ENCODE measurements at places on chromosomes 1 and 21.

GRCh38 chr1:192130175-192130574 lies 28.1 kb upstream of the RGS18 start:
- no peak for DNase-seq

DNA sequence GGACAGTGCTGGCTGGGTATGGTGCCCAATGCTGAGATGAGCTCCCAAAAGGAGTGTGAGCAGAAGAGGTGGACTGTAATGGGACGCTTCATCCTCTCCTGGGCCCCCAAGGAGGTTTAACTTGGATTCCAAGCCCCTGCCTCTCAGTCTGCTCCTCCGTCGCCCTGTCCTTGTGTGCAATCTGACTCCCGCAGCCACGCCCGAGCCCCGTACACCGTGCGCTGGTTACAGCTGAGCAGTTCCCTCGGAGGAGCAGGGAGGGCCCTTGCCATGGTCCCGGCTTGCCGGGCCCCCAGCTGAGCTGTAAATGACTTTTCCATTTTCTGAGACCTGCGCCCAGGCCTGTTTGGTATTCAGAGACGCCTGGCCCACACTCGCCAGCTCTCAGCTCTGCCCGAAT lies 53.7 kb downstream of the PAX7 start:
- no peak for DNase-seq

- no peak for DNase-seq
Measured at GRCh38 chr1:9382643-9383491, 90.2 kb downstream of the SPSB1 start.

DNA sequence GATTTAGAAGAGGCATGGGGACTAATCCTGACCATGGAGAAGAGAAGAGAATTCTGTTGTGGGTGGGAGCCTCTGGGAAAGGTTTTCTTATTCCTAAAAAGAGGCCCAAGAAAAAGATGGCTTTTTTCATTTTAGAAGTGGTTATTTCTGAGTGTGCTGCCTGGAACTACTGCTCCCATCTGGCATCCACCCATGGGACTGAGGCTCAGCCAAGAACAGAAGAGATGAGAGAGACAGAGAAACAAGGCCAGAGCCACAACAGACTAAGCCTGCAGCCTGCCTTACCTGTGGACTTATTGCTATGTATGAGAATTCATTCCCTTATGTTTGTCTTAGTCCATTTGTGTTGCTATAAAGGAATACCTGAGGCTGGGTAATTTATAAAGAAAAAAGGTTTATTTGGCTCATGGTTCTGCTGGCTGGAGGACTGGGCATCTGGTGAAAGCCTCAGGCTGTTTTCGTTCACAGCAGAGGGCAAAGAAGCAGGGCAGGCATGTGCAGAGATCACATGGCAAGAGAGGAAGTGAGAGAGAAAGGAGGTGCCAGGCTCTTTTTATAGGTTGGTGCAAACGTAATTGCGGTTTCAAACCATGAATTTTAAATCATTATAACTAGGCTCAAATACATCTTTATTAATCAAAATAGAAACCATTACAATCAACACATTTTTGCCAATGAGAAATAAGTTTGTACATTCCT lies 57.5 kb upstream of the PRDM2 start:
- no peak for DNase-seq

DNA sequence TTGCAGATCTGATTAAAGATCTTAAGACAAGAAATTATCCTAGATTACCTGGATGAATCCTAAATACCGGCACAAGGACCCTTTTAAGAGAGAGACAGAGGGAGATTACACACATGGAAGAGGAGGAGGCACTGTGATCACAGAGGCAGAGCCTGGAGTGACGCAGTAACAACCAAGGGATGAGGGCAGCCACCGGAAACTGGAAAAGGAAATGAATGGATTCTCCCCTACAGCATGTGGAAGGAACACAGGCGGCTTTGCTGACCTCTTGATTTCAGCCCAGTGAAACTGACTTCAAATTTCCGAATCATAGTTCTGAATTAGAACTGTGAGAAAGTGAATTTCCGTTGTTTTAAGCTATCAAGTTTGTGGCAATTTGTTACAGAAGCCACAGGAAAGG lies 50.2 kb upstream of the IVNS1ABP start:
- DNase-seq: no peak

DNA sequence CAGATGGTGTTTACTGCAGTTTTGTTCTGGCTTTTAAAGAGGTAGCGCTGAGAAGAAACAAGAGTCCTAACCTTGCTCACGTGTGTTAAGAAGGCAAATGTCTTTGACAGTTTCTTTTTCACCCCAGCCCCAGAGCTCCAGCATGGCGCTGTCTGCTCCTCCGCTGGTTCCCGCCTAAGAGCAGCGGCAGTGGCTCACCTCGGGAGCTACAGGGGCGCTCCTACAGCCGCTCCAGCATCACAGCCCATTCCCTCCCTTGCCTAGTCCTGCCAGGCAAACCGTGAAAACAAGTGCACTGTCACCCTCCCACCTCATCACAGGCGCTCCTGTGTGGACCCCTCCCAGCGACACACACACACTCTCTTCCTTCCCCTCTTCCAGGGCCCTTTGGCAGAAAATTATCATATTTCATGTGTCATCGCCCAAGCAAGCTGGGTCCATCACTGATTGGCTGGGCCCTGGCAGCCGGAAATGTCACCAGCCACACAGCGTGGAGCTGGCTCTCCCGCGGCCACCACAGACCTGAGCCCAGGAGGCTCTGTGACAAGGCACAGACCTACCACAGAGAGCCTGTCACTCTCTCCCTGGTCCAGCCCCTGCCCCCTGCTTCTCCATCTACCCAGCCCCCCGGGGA lies 1.2 kb upstream of the HIVEP3 start:
- no peak for DNase-seq

DNA sequence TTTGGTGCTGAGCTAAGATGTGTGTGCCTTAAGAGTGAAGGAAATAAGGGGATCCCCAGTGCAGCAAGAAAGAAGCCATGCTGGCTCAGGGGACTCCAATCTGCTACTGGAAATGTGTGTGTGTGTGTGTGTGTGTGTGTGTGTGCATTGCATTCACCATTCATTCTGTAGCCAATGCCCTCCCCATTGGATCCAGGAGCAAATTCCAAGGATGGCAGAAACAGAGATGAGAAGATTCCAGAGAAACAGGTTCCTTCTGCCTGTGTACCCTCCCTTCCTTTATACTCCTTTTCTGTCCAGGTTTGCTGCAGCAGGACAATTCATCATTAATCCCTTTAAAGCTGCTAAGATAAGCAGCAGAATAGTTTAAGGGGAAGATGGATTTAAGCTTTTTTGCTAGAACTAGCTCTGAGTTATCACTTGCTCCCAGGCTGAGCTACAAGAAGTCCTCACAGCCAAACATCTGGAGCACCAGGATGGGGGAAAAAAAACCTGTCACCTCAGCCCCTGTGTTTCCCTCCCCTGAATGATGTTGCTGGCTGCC lies 3.2 kb downstream of the SLC6A17 start:
- no peak for DNase-seq

DNA sequence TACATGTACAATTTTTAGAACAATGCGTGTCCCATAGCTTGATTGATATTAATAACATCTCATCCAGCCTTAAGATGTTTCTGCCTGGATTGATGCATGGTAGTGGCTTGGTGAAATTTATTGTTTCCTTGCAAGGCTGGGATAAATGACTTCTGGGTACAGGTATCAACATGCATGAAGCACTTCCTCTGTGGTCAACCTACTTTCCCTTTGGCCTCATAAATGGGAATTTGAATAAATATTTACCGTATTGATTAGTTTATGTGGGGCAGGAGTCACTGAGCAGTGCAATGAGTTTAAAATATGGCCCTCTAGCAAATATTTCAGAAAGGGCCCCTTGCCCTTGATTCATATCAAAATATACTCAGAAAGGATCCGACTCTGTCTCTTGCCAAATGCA lies 83.9 kb upstream of the KCNE2 start:
- DNase-seq: no peak

- no peak for DNase-seq
Measured at GRCh38 chr1:24754229-24754628, 9.0 kb downstream of the CLIC4 start.

- no peak for DNase-seq
Measured at GRCh38 chr1:218565377-218565776, 220.2 kb downstream of the TGFB2 start.

DNA sequence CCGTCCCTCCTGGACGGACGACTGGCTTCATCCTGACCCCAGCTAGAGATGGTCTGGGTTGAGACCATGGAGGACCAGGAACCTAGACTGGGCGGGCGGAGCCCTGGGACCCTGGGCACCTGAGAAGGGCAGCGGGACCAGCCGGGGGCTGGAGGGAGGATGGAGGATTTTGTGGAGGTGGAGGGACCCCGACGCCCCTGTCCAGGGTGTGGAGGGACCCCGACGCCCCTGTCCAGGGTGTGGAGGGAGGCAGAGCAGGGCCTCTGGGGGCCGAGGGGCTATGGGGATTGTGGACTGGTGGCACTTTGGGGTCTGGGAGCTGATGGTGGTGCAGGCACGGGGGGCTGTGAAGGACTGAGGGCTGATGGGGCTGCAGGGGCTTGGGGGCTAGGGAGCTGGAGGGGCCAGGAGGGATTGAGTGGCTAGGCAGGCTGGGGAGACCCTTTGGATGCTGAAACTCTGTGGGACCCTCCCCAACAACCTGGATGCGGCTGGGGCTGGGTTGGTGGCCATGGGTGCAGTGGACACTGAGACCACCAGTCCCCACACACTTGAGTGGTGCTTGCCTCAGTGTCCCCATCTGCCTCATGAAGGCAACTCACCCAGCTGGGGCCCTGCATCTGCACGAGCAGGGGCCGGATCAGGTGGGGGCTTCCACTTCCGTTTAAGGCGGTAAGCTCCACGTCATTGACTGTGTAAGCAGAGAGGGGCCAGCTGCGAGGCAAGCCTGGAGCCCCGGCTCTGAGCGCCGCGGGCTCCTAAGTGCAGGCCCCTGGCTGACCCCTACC lies 7.4 kb downstream of the GJC2 start:
- no peak for DNase-seq

GRCh38 chr1:2107586-2108212 lies 57.5 kb downstream of the PRKCZ start:
- DNase-seq: no peak

DNA sequence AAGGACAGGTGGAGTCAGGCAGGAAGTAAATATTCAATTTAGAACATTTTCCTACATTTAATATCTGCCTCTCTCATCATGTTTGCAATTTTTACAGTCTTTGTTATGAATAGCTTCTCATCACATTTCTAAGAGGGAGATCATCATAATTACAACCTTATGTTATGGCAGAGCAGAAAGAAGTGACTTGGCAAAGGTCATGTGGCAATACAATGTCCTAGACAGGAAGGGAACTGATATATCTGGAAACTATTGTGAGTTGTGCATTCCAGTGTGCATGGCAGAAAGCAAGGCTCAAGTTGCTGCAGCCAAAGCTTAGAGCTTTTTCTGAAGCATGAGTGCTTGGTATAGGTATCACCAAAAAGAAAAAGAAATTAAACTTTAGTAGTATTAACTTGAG lies 43.8 kb upstream of the PRRX1 start:
- no peak for DNase-seq

- no peak for DNase-seq
Measured at GRCh38 chr1:183276386-183277080, 90.5 kb downstream of the LAMC2 start.

- DNase-seq: no peak
Measured at GRCh38 chr1:246091477-246091876, 415.6 kb downstream of the SMYD3 start.

DNA sequence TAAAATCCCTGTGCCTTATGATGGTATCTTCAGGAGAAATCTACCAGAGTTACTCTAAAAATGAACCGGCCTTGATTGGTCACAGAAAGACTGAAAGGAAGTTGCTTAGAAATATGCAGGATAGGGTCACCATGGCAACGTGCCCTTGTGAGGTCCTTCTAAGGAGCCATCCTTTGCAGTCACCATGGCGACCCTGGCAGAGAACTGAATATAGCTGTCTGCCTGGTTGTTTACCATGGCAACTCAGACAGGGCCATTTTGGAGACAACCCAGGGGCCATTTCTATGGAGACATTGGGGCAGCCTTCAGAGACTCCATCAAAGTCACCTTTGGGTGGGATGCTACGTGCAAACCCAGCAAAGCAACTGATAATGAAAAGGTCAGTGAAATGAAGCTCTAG lies 43.0 kb downstream of the SNX7 start:
- DNase-seq: no peak

GRCh38 chr21:46552274-46552673 lies 52.6 kb downstream of the S100B start:
- no peak for DNase-seq

DNA sequence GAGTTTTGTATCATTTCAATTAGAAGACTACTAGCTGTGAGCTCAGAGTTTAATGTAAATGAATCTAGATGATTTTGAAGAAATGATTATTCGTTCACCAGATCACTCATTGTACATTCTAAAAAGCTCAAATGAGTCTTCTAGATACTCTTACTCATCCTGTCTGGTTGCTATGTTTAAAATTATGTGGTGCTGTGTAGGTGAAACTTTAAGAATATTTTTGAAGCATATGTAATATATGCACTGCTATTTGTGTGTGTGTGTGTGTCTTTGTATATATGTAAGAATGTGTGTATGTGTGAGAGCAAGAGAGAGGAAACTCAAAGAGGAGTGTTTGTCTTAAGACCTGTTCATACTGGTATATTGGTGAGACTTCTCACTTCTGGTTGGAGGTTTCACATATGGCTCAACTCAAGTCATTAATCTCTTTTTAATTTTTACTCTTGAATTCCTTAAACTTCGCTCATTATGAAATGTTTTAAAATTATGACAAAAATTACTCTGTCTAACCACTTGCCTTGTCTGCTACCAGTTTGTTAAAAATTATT lies 8.6 kb upstream of the C1orf105 start:
- no peak for DNase-seq

GRCh38 chr1:54604051-54604450 lies 19.3 kb downstream of the FAM151A start:
- no peak for DNase-seq

All from SW 1271 (cell line).